ENCODE measurements at places on chromosomes 4 and X.

DNA sequence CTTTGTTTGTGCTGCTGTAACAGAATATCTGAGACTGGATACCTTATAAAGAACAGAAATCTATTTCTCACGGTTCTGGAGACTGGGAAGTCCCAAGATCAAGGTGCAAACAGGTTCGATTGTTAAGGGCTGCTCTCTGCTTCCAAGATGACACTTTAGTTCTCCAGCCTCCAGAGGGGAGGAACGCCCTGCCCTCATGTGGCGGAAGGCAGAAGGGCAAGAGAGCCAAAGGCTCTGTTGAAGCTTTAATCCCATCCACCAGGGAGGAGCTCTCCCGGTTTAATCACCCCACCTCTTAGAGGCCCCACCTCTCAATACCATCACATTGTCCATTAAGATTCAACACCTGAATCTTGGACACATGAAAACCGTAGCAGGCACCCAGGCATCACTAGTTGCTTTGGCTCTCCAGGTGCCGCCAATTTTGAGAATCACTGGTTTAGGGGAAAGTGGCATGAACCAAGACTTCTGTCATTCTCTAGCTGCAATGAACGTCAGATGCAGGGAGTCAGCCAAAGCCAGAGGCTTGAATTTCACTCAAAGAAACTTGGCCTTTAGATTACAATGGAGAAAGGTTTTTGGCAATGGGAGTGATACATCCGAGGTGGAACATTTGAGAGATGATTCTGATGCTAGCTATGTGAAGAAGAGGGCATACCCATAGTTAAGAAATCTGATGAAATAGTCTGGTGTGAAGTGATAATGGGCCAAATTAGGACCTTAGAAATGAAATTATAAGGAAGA is 15.7 kb downstream of the FHL1 start:
- peak; percentile 62 for DNase-seq

DNA sequence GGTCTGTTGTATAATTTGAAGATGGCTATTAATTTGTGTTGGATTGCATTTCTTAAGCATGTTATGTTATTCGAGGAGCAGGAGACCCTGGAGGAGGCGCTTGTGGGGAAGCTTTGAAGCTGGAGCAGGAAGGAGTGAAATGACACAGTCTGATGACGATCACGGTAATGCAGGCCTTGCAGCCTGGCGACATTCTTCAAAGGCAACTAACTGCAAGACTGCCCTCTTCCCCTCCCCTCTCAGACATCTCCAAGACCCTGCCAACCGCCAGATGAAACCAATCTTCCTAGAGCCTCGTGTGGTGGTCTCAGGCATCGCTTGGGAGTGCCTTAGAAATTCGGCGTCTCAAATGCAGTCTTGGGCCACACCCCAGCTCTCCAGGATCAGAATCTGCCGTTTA is 16.1 kb downstream of the CLCN4 start:
- DNase-seq = no peak

DNA sequence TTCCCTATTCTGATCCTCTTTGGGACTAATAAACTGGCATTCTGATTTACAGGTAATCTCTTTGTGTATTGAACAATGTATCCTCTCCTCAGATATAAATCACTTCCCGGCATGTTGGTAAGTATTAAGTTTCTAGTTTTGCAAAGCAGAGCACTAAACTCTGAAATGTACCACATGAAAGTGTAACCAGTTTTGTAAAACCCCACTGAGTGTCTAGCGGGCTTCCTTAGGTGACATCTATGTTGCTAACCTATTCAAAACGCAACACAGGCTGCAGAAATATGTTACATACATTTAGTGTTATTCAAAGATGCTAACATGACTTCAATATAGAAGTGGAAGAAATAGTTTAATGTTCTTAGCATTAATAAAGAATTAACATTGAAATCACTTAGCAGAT is 25.2 kb downstream of the DNAJB14 start:
- peak; percentile 22 for DNase-seq

GRCh38 chr4:53061091-53061850 is 199.2 kb downstream of the RASL11B start:
- DNase-seq = no peak

- DNase-seq = no peak
These were observed 183.6 kb downstream of the MGST2 start for GRCh38 chr4:139849219-139849618.

DNA sequence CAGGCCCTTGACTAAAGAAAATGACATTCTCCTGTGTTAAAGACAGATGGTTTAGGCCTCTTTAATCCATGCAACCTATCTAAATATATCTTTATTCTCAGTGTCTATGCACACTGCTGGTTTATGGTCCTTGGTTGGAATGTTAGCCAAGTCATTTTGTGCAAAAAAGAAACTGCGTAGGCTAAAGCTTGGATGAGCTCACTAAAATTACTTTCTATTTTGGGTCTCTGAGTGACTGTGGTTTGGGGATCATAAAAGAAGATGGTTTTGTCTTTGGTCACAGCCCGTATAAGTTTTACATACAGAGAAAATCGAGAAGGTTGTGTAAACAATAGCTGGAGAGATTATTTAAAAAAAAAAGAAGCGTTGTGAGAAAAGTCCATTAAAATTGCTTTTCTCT is 443.6 kb downstream of the UBE2NL start:
- DNase-seq = no peak

DNA sequence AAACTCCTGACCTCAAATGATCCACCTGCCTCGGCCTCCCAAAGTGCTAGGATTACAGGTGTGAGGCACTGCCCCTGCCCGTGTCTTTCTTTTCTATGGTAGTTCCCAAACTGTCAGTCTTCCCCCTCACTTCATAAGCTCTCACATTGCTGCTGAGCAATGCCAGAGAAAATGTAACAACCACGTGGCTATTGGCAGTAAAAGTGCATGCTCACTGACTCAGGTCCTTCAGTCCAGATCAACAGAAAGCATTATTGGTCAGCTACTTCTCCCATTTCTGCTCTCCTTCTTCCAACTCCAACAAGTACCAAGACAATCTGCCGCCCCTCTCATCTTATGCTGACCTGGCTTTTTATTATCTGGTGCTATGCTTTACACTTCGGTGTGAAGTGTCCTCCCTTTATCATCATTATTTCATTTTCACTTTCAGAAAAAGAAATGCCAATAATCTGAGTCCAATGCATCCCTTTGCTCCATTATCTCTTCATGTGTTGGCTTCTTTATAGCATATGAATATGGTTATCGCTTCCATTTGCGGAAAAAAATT is 133.8 kb upstream of the UGT8 start:
- no peak for DNase-seq

GRCh38 chr4:7705062-7705461 is 234.6 kb downstream of the AFAP1 start:
- DNase-seq = no peak

DNA sequence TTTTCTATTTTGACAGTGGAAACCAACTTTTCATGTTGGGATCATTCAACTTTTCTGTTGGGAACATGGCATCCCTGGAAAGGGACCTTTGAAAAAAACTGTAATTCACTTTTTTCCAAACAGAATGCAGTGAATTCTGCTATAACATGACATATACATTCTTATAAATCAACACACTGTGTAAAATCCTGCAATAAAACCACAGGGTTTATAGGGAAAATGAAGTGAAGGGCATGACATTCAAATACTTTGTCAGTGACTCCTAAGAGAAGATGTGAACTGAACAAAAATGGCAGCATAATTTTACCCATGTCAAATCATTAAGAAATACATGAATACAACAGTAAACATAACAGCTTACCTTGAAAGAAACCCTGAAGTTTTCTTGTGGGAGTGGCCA is 264.5 kb upstream of the ANKRD50 start:
- DNase-seq = no peak

GRCh38 chrX:33126469-33126868 is 84.9 kb downstream of the DMD start:
- no peak for DNase-seq

DNA sequence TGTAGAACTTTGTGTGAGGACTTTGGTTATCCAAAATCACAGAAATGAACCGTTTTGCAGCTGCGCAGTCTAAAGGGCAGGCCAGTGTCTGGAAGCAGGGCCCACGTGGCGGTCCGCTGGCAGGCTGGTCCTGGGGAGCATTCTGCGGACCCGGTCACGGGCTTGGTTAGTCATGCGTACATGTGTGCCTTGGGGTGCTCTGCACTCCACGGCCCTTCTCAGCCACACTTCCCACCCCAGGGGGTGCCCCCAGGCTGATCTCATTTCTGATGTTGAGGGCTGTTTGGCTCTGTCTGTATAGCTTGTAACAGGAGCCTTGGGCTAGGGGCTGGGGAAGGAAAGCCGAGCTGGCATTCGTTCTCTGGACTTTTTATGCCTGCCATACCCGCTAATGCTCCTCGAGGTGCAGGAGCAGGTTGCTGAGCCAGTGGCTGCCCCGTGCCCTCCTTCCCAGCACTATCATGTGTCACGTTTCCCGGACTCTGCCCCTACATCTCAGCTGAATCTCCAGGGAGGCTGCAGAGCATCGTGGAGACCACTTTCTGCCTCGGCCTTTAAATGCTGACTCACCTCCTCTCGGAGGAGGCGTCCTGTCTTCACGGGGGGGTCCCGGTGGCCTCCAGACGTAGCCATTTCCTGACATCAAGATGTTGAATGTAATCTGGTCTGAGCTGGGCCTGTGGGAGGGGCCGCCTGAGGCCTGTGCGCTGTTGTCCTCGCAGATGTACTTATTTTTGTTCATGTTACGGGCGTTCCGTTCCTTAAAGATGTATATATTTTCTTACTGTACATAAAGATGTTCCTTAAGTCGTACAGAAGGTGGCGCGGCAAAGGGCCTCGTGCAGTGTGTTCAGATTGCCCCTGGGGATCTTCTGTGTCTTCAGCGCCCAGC is 11.4 kb upstream of the TADA2B start:
- no peak for DNase-seq

- no peak for DNase-seq
These were observed 190.2 kb upstream of the AGA start for GRCh38 chr4:177632481-177632880.

DNA sequence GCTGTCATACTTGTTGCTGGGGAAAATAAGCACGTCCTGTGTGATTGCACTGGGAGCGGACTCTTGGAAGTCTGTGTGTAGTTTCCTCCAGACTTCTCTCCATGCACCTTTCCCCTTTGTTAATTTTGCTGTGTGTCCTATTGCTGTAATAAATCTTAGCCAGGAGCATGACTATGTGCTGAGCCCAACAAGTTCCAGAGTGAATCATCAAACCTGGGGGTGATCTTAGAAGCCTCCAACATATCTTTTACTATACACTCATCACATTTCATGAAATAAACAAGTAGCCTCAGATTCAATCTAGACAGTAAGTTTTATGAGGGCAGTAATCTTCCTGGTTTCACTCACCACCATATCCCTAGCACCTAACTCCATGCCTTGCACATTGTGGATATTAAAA is 43.3 kb upstream of the FGF13 start:
- DNase-seq = no peak

- peak; percentile 14 for DNase-seq
These were observed 6.8 kb downstream of the MAEA start for GRCh38 chr4:1296324-1297022.

GRCh38 chr4:173370130-173370476 is 651 bp upstream of the SAP30 start:
- peak; percentile 76 for DNase-seq

- no peak for DNase-seq
These were observed 375.2 kb downstream of the UBE2NL start for GRCh38 chrX:144259054-144259453.

- no peak for DNase-seq
These were observed 1.0 kb upstream of the SNCA start for GRCh38 chr4:89837993-89838390.

DNA sequence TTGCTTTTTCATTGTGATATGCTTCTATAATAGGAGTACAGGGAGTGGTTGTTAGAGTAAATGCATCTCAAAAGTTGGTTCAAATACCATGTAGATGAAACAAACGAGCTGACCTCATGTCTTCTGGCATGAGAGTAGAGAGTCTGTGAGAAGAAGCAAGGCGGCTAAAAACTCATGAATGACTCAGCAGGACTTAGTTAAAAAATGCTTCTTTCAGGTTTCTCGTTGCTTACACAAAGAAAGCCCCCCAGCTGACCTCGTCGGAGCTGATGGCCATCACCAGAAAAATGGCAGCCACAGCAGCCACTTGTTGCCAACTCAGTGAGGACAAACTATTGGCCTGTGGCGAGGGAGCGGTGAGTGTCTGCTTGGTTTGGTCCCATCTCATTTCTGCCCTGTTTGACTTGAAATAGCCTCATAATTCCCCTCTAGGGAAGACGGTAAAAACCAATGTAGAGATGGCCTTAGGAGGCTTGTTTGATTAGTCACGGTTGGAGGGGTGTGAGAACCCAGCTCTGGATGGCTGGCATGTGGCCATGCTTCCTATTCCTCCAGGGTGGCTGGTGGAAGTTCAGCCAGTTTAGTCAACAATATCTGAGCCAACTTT is 14.5 kb downstream of the AFP start:
- no peak for DNase-seq

DNA sequence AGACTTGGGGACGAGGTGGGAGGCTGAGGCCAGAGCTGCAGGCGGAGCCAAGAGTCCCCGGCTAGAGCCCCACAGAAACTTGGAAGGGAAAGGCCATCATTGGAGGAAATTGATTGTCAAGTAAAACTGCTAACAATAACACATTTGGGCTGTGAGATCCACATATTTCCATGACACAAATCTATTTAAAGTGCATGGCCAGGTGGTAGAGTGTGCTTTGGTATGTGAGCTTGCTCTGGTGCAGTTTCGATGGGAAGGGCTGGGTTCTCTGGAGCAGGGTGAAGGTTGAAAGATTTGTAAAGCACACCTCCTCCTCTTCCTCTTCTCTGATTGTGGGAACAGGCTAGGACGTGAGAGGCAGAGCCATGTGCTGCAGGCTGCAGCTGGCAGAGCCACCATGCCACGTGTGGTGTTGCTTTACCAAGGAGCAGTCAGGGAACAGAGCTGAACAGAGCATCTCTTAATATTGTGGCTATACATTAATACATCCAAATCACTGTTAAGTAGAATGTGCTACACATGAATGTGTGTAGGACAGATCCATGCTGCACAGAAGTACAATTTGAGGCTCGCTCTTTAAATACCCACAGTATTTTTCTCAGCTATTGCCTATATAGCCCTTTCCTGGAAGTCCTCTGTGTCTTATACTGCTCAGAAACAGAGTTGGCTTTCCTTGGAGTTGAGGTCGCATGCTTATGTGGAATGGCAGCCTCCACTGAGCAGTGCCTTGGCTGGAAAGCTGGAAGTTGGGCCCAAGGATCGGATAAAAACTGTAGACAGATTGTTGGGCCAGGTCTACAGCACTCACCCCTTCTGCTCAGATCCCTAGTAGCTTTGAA is 37.7 kb downstream of the FHDC1 start:
- DNase-seq = no peak

DNA sequence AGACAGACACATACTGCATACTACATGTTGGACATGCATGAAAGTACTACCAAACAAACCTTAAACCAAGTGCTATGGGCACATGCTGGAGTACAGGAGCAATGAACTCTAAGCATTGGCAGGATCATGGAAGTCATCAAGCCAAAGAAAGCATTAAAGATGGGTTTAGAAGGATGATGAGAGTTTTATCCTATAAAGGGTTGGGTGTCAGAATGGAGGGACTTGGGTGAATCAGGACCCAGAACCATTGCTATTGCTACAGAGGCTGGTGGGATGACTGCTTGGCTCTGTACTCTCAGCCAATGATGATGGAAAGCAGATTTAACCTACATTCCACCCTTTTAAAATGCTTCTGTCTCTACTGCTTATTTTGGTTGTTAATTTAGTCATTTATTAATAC is 233.9 kb upstream of the EDA2R start:
- DNase-seq = no peak
